Astrocyte of the cerebellum (primary cell): ENCODE measurements at places on chromosomes 5 and 9.

DNA sequence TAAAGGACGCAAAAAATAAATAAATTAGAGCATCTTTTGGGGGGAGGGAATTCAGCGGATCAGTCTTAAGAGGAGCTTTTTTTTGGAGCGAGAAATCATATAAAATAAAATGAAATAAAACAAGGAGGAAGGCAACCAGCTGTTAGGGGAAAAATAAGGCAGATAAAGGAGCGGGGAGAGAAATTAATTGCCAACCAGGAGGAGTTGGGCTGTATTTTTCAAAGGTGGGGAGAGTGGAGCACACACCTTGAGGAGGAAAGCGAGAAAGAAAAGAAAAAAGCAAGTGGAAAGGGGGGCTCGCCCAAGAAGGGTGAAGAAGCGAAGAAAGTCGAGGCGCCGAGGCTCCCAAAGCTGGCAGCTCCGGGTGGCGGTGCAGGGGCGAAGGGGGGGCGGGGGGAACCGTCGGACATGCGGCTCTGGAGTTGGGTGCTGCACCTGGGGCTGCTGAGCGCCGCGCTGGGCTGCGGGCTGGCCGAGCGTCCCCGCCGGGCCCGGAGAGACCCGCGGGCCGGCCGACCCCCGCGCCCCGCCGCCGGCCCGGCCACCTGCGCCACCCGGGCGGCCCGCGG, at the start of gene PAPPA:
TSS of gene PAPPA (plus strand) at position 27 of the 569 bp plus-strand sequence. CDS start at position 409, 382 bp downstream.
- DNase-seq: no peak

GRCh38 chr5:64680289-64680688, 10.0 kb upstream of the SHISAL2B start:
- no peak for DNase-seq

DNA sequence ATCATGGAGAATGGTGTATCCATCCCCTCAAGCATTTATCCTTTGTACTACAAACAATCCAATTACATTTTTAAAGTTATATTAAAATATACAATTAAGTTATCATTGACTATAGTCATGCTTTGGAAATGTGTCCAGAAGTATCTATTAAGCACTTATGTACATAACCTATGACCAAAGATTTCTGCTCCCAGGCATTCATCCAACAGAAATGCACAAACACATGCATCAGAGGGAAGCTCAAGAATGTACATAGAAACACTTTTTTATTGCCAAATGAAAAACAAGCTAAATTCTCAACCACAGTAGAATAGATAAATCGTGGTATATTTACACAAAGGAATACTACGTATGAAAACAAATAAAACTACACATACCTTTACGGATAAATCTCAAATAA, 700.5 kb upstream of the ZNF608 start:
- peak; percentile 44 for DNase-seq

DNA sequence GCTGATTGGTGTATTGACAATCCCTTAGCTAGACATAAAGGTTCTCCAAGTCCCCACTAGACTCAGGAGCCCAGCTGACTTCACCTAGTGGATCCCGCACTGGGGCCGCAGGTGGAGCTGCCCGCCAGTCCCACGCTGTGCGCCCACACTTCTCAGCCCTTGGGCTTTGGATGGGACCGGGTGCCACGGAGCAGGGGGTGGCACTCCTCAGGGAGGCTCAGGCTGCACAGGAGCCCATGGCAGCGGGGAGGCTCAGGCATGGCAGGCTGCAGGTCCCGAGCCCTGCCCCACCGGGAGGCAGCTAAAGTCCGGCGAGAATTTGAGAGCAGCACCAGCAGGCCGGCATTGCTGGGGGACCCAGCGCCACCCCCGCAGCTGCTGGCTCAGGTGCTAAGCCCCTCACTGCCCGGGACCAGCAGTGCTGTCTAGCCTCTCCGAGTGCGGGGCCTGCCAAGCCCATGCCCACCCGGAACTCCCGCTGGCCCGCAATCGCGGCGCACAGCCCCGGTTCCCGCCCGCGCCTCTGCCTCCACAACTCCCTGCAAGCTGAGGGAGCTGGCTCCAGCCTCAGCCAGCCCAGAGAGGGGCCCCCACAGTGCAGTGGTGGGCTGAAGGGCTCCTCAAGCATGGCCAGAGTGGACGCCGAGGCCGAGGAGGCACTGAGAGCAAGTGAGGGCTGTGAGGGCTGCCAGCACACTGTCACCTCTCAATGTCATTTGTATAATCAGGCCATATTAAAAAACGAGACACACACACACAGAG, 437.2 kb downstream of the CSNK1G3 start:
- no peak for DNase-seq

DNA sequence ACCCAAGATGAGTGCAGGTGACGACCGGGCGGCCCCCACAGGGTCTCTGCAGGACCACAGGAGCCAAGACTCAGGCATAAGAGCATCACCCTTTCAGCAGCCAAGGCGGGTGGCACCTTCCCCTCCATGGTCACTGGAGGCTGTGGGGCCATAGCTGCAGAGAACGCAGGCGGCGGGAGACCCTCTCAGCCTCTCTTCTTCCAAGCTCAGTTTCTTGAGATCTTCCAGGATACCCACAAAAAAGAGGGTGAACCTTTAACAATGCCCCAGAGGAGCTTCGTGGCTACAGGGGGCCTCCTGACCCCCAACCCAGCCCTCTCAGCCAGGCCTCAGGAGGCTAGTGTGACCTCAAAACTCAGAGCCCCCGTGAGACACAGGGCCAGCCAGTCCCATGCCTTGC, 5.8 kb upstream of the TBC1D9B start:
- no peak for DNase-seq

GRCh38 chr9:68739621-68740174, 34.7 kb downstream of the PIP5K1B start:
- no peak for DNase-seq

GRCh38 chr5:138654281-138654867, 79.2 kb upstream of the HSPA9 start:
- peak; percentile 29 for DNase-seq

DNA sequence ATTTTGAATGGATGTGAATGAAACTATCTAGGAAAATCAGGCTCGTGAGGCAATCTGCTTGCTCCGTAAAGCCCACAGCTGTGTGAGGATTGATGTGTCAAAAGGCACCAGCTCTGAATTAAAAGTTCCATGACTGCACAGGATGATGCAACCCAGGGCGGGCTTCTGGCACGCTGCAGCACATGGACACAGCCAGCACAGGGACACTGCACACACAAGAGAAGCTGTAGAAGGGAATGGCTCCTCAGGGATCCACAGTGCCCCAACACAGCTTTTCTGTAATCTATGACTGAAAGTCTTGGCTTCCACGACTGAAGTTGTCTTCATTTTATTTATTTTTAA, 151.0 kb downstream of the GCNT1 start:
- DNase-seq: no peak

GRCh38 chr5:122358372-122358979, 46.4 kb downstream of the SNCAIP start:
- no peak for DNase-seq

GRCh38 chr5:172849606-172850453, 15.8 kb downstream of the ERGIC1 start:
- no peak for DNase-seq

GRCh38 chr9:85914108-85914507, 26.8 kb upstream of the NAA35 start:
- no peak for DNase-seq

DNA sequence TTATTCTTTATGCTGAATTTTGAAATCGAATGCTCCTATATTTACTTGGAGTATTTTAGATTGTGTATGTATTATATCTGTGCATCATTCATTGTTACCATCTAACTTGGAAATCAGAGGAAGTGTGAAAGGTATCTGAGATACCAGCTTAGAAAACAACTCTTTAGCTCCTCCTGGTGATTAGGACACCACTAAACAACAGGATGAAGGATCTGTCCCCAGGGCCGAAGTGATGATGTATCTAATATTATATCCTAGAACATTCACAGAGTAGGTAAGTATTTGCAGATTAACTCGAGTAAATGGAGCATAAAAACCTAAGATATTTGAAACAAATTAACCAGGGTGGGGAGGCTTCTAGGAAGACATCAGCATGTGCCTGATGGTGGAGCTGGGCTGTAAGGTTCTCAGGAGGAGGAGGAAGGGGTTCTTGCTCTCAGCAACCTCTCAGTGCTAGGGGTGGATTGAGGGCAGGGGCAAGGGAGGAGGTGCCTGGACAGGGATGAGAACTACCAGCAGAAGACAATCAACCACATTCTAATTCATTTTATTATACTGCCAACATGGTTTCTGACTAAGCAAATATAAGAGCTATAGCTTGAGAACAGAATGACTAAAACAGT, 2.6 kb upstream of the NFIL3 start:
- no peak for DNase-seq

DNA sequence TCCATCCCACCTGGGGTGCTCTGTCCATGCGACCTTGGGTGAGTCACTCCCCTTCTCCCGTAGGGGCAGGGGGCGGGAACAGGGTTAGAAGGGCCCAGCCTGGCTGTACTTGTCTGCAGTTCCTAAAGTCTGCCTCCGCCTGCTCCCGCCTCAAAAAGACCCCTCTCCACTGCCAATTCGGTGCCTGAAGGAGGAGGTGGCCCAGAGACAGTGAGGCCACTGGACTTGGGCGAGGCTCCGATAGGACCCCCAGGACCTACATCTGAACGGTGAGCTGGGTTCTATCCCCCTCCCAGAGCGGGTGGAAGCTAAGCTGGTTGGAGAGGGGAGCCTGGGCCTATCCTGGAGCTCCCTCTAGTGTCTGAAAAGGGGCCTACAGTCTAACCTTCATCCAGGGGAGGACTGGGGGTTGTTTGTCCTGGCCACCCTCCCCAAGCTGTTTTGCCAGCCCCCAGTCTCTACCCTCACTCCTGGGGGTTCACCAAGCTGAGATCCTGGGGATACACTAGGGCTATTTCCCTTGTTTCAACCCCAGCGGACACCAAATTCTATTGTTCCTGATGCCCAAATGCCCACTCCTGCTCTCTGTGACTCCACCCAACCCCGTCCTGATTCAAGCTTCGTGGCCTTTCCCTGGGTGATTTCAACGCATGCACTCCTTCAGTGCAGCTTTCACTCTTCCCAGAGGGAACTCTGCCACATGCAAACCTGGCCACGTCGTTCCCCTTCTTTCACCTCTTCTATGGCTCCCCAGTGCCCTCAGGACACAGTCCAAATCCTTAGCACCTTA, 6.1 kb upstream of the CRB2 start:
- peak; percentile 18 for DNase-seq

DNA sequence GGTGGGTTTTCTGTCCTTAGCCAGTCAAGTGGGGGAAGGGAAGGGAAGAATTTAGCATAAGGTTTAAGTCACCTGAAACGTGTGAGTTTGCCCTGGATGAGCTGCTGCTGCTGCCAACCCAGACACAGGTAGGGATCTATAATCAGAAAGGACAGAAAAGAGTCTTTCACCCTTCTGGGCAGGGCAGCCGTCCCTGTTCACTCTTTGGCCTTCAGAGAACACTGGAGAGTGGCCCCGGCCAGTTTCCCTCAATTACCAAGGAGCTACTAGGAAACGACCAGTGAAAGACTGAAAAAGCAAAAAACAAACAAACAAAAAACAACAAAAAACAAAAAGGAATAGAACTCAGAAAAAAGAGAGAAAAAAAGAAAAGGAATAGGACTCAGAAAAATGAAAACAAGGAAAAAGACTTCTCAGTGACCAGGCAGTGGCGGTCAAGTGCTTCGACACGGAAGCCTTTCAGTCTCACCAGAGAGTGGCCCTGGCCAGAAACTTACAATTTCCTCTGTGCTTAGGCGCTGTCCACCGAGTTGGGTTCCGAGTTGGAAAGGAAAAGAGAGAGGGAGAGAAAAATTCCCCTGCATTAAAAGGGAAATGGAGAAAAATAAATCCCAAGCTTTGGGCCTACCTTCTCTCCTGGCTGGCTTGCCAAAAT, 2.5 kb upstream of the GM2A start:
- DNase-seq: no peak

DNA sequence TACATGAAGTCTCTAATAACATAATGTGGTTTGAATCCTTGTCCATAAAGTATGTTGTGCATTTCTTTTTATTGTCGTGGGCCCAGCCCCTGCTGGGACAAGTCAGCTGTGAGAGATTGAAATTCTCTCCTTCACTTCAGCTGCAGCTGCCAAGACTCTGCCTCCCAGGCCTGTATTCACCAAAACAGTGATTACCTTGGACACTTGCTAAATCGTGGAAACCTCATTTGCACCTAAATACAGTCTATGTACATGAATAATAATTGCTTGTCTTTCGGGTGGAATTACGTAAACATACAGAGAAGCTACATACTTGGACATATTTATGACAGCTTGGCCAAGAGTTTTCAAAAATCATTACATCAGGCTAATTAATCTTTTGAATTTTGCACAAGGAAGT, 898.5 kb upstream of the SEMA6A start:
- DNase-seq: peak; percentile 85

- DNase-seq: no peak
Observed at GRCh38 chr9:111783857-111784256, 10.9 kb downstream of the SHOC1 start.

GRCh38 chr5:164504141-164504772, 998.8 kb downstream of the MAT2B start:
- DNase-seq: peak; percentile 54

DNA sequence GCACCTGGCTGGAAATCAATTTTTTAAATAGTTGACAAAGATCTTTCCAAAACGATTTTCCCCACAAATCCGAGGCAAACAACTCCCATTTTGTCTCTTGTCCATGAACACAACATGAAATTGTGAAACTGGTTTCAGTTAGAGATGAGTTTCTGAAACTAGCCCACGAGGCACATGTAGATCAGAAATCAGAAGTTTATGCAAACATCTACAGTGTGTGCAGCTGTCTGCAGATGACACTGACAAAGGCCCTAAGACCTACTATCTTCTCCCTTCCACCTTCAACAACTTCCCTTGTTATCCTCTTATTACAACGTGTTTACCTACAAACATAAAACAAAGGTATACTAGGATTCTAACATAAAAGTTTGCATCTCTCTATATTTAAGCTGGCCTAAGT, 183.3 kb downstream of the DIRAS2 start:
- no peak for DNase-seq

GRCh38 chr9:94101162-94101853, 17.0 kb downstream of the PTPDC1 start:
- no peak for DNase-seq

DNA sequence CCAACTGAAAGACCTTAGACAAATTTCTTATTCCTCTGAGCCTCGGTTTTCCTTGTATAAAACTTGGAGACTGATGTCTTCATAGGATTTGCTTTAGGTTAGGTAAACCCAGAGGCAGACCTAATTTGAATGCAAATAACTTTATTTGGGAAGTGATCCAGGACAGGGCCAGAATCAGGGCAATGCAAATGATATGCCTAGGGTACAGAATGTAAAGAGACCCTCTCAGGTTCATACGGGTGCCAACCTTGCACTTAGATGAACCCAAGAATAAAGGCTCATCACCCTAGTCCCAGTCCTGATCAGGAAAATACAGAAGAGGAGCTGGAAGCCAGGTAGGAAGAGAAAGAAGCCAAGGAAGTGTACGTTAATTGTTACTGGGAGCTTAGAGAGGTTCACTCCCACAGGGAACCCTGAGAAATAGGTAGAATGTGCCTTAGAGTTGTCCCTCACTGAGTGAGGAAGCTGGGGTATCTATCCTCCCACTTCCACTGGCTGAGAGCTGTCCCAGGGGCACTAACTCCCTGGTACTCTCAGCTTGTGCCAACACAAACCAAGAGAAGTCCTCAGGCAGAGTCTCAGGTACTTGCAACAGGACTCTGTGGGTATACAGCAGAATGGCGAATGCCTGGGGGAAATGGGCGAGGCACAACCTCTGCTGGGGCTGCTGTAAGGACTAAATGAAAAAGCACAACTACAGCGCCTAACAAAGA, 3.1 kb upstream of the HK3 start:
- DNase-seq: no peak

GRCh38 chr9:27600256-27600655, 27.0 kb upstream of the C9orf72 start:
- DNase-seq: no peak

GRCh38 chr9:127252410-127253318, 11.9 kb upstream of the GARNL3 start:
- no peak for DNase-seq
